Right lung (tissue), 10 donors: ENCODE measurements at places on chromosomes 2 and 18. TPM values are rescaled to one million over a fixed set of nuclear protein-coding genes. Genes with fewer than 3 reads are reported as not detected.

Gene NEU2
- polyA plus RNA-seq, result not detected

Gene NEURL3
- 0.23 TPM for polyA plus RNA-seq

- DNase-seq, result no peak
Measured at GRCh38 chr2:160652236-160652635, 158.6 kb upstream of the RBMS1 start.

GRCh38 chr2:174066871-174067270, 101.7 kb upstream of the SP3 start:
- DNase-seq, result no peak

- DNase-seq, result no peak
Measured at GRCh38 chr2:25303633-25304236, 38.0 kb downstream of the DNMT3A start.

Gene ZSWIM2
- polyA plus RNA-seq, result not detected

Gene MRPL53
- polyA plus RNA-seq, result 40.5 TPM

- no peak for DNase-seq
Measured at GRCh38 chr2:45433363-45433762, 177.7 kb downstream of the SRBD1 start.

- DNase-seq, result no peak
Measured at GRCh38 chr2:3126911-3127621, 250.6 kb downstream of the EIPR1 start.

- no peak for DNase-seq
Measured at GRCh38 chr2:88599527-88599926, 27.7 kb downstream of the EIF2AK3 start.

DNA sequence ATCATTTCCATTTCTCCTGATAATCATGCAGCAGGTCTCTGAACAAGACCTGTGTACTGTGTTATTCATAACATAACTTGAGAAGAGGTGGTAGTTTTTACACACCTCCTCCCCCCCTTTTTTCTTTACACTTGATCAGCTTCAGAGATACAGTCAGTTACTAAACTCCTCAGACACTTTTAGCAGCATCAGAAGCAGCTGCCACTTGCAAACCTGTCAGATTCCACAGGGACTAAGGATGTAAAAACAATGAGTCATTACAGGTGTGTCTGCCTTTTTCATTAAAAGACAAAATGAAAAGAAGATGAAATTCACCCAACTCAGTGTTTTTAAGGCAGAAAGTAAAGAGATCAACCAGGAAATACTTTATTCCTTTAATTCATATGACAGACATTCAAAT, 254.0 kb downstream of the NRXN1 start:
- no peak for DNase-seq

Gene FNDC4
- polyA plus RNA-seq, result 13.6 TPM

Gene DNMT3A
- polyA plus RNA-seq, result 77.8 TPM

DNA sequence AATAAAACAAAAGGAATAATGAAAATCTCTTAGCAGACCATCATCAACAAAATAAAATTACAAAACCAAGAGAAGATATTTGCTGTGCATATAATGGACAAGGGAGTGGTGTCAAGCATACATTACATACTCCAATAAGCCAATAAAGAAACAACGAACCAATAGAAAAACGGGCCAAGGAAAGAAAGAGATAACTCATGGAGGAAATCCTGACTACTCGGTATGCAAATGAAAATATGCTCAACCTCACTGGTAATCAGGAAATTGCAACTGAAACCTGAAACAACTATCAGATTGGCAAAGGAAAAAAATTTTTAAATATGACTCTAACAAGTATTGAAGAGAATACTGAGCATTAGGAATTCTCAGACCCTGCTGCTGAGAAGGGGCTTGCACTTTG, 84.7 kb downstream of the BCL2 start:
- no peak for DNase-seq

GRCh38 chr2:215038421-215038820, 100.0 kb downstream of the ABCA12 start:
- DNase-seq, result no peak

Gene MAP2
- polyA plus RNA-seq, result 13.5 TPM

Gene CD28
- 1.9 TPM for polyA plus RNA-seq

DNA sequence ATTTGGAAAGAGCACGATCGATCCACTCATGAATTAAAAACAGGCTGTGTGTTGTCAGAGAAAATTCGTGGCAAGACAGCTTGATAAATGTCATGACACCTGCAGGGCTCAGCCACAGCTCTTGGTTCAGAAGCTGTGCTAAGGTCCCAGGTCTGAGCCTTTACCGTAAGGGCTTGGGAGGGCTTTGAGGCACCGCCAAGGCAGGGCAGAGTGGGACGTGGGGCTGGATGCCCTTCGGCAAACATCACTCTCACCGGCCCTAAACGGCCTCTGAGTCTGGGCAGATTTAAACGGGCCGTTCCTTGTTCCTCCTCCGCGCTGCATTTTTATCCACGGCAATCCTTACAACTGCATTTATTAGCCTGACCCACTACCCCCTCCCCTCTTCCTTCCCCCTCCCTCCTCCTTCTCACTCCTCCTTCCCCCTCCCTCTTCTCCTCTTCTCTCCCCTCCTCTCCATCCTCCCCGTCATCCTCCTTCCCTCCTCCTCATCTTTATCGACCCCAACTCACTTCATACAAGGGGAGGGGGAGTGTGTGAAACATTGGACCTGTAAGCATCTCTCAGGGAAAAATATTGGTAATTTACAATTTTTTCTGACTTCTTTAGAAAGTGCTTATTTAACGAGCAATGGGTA, 33.9 kb downstream of the MBP start:
- DNase-seq, result no peak

GRCh38 chr18:24011123-24011917, 3.2 kb upstream of the TTC39C start:
- DNase-seq, result no peak

DNA sequence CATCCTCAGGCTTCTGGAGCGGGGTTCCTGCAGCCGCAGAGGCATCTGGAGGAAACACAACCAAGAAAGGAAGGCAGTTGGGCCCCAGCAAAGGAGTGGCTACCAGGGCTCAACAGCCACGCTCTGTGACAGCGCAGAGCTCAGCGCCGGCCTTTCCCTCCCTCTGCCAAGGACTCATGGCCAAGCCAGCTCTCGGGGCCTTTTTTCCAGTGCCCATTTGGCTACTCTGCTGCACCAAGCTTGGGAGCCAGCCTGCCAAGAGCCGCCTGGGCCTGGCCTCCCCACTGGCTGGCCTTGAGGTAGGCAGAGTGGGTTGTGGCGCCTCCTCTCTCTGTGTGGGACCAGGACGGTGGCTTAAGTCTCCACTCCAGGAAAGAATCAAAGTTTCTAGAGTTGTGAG, 7.2 kb upstream of the CCDC74A start:
- DNase-seq, result no peak

GRCh38 chr2:223366566-223366965, 235.6 kb downstream of the SCG2 start:
- DNase-seq, result no peak

DNA sequence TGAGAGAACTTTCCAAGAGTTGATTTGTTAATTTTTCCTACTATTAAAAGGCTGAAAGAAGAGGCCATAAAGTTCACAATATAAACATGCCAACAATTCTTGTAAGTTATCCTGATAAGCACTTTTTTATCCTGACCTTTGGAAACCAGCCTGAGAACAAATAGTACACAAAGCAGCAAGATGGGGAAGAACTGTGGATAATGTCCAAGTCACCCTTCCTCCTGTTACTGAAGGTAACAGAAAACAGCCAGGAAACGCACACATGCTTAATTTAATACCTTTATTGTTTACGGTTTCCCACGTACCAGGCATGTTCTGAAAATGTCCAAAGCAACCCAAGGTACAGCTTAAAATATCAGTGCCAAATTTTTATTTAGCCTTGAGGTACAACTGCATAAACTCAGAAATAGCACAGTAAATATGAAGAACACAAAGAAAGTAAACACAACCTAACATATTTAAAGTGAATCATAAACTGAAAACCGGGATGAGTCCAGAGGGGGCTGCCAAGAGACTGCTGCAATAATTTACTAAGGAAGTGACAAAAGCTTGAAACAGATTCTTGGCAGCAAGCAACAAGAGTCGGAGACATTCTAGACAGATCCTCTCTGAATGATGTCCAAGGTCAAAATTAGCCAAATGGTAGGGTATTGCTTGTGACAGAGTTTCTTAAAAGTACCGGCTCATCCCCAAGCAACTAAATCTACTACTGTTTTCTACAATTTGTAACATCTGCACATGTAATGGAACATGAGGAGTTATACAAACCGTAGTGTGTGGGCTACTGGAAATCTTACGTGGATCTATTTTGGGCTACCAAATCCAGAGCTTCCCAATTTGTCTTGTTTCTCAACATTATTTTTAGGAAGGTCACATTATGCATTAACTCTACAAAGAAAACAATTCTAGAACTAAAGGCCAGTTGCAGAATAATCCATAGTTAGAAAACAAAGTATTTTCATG, 93.2 kb downstream of the CABYR start:
- DNase-seq, result peak; percentile 79

Gene TTN
- polyA plus RNA-seq, result 2.3 TPM

- DNase-seq, result no peak
Measured at GRCh38 chr2:105883911-105884694, 139.4 kb downstream of the NCK2 start.

DNA sequence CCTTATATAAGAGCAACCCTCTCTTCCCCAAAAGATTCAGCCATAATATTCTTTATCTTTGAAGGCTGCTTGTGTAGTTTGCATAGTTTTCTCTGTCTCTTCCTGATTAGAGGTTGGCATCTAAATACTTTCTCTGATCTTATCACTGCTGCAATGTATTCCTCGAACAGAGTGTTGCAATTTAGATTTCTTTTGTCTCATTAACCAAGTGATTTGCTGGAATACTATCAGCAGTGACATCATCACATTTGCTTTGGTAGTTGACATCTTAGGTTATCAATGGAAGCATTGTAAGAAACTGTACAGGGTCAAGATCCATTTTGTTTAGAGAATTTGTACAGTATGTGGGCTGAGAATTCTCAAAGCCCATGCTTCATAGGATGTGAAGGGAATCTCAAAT, 72.0 kb upstream of the NEUROD1 start:
- no peak for DNase-seq

GRCh38 chr18:44502790-44503189, 177.9 kb upstream of the SETBP1 start:
- no peak for DNase-seq

Gene CPLX4
- not detected for polyA plus RNA-seq

GRCh38 chr2:105418522-105418921, 19.7 kb upstream of the FHL2 start:
- no peak for DNase-seq

DNA sequence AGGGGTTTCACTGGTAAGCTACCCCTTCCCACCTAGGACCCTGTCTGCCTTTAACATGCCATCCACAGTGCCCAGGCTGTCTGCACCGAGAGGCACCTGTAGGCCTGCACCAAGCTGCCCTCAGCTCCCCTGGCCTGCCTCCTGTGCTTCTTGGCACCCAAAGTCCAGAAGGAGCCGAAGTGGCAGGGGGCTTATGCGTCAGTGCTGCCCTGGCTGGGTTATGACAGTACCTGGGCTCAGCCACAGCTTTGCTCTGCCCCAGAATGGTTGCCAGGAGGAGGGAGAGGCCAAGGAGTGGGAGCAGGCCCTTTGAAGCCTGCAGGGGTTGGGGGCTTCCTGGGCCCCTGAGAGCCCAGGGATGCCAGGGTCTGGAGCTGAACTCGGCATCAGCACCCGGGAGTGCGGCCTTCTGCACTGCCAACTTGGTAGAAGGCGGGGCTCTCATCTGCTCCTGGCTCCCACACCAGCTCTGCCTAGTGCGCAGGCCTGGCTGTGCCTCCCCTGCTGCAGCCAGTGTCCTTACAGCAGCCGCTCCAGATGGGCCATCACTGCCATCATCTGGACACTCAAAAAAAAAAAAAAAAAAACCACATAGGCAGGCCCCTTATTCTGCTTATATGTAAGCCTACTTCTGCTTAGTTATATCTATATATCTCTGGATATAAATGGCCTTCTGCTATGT, 155.4 kb downstream of the THSD7B start:
- no peak for DNase-seq

- DNase-seq, result no peak
Measured at GRCh38 chr2:8779795-8780671, 57.4 kb downstream of the KIDINS220 start.

Gene COBLL1
- polyA plus RNA-seq, result 22.3 TPM

- no peak for DNase-seq
Measured at GRCh38 chr2:235002198-235003095, 50.6 kb downstream of the SH3BP4 start.

Gene PDIA6
- 264 TPM for polyA plus RNA-seq

Gene NAT8
- polyA plus RNA-seq, result 1.1 TPM

Gene LRATD1
- polyA plus RNA-seq, result 16.0 TPM

GRCh38 chr2:12543978-12544558, 172.7 kb upstream of the TRIB2 start:
- peak; percentile 8 for DNase-seq

- DNase-seq, result no peak
Measured at GRCh38 chr2:128241896-128242295, 76.8 kb downstream of the HS6ST1 start.

GRCh38 chr18:50281295-50281971, at the start of gene MBD1:
Gene MBD1 (minus strand): TSS chr18:50281523. CDS start chr18:50279992, 1,531 bp downstream.
- peak; percentile 99 for DNase-seq

GRCh38 chr18:9986156-9986930, 72.5 kb downstream of the VAPA start:
- DNase-seq, result no peak

DNA sequence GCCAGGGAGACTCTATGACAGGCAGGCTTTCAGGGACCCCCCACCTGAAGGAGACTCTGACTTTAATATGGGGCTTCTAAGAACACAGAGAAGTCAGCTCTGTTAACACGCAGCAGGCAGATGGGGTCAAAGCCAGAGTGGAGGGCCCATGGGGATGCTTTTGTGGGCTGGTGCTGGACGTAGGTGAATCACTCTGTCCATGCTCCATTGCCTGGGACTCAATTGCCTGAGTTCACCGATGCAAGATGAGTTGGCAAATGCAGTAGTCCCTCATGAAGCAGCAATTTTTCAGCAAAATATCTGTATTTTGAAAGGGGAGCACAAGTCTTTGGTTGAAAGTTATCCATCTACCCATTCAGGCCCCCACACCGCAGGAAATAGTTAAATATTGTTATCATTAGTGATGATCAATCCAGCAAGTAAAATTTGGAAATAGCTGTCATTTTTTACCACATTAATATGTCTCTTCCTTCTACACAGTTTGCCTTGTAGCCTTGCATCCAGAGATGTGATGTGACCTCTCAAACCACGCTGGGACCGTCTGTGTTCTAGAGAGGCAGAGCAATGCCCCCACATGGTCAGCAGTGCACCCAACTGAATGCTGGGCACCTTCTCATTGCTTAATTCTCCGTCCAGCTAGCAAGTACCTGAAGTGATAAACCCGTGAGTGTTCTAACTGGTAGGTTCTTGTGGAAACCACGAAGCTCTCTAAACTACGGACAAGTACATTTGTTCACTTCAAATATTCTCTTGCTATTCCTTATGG, 34.8 kb upstream of the FAM110C start:
- no peak for DNase-seq

Gene PPP1R1C
- 3.2 TPM for polyA plus RNA-seq

Gene MRPL44
- polyA plus RNA-seq, result 26.6 TPM
